ENCODE measurements at places on chromosomes 5 and 9.

DNA sequence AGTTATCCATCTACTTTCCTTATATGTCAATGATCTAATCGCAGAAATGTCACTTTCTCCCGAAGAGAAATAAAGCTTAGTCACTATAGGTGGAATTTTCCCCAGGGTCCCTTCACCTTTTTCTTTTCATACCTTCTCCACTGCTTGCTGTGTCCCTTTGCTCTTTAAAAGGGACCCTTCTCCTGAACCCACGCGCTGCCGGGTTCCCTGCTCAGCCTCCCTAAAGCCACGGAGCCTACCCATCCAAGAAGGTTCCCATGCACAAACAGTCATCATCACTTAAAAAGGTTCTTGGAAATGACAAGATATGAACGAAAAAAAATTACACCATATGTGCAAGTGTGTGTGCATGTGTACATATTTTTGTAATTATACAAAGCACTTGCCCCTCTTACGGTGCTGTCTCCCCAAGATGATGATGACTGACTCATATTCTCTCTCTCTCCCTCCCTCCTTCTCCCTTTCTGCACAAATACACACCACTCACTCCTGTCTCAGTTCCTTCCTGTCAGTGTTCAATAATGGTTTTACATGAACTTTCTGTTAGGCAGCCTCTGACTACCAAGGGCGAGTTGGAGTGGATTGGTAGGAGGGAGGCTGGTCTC, 1.5 kb upstream of the PTPRD start:
- no peak for DNase-seq

DNA sequence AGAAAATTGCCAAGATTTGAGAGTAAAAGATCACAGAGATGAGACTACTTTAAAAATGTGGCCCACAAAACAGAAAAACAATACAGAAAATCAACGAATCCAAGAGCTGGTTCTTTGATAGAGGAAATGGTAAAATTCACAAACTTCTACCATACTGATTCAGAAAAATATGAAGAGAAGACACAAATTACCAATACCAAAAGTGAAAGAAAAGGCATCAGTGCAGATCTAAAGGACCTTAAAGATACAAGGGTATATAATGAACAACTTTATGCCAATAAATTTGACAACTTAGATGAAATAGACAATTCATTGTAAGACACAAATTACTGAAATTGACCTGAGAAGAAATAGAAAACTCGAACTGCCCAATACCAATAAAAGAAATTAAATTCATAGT, 24.4 kb upstream of the SLC1A1 start:
- no peak for DNase-seq

DNA sequence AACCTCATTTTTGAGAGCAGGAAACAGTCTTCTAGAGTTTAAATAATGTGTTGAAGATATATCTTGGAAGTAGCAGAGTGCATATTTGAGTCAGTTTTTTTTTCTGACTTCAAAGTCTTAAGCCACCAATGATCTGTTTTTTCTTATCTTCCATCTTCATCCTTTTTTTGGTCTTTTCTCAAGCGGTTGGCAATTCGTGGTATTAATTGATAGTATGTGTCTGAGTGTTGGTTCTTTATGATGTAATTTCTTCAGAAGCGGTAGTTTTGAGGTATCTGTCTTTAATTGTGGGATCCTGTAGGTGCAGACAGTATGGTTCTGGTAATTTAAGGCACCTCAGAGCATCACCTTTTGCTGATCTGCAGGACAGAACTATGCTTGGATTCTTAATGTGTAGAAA, 3.9 kb downstream of the CSNK1G3 start:
- DNase-seq = no peak

- no peak for DNase-seq
These were observed 33.9 kb downstream of the OLFML2A start for GRCh38 chr9:124810663-124811355.

GRCh38 chr9:113999256-114000062, 78.6 kb downstream of the AMBP start:
- DNase-seq = no peak

GRCh38 chr5:7246287-7246686, 149.7 kb upstream of the ADCY2 start:
- DNase-seq = no peak

GRCh38 chr5:69032009-69032408, 61.8 kb upstream of the SLC30A5 start:
- DNase-seq = no peak

GRCh38 chr9:4111233-4112008, 188.4 kb downstream of the GLIS3 start:
- DNase-seq = no peak

- DNase-seq = no peak
These were observed 5.9 kb upstream of the TAL2 start for GRCh38 chr9:105656131-105656921.

- no peak for DNase-seq
These were observed 45.6 kb downstream of the SLC1A3 start for GRCh38 chr5:36651761-36652685.

DNA sequence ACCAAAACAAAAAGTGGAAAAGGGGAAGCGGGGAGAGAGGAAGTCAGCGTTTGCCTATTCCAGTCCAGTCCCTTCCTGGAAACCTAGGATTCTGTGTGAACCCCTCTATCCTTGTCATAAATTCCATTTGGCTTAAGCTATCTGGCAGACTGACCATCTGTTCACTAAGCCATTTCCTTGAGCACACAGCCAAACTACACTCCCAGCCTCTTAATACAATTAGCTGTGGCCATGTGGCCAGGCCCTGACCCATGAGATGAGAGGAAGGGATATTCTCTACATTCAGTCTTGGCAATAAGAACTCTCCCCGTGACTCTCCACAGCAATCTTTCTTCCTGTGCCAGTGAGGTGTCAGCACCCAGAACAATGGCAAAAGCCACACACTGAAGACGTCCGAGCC, 424.8 kb downstream of the TLE1 start:
- no peak for DNase-seq

DNA sequence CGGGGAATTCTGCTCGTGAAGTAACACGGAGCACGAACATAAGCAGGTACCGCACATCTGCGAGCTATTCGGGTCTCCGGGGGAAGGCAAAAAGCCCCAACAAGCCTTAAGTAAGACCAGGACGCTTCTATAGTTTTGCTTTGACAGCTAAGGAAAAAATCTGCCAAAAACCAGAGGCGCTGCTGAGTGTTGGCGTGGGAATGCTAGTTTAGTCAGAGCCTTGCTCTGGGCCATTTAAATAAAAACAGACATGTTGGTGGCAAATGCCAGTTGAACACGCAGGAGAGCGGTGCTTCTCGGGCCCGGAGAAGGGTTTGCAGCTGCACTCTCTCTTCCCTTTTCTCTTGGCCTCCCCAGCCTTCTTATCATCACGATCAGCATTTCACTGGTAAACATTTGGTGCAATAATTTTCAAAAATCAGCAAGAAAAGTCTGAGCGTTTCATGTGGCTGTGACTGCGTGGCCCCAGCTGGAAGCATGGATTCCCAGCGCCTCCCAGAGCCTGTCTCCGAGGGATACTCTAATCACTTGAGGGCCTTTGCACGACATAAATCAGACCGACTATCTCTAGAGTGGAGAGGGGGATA, 6.4 kb upstream of the NOTCH1 start:
- DNase-seq = no peak

- no peak for DNase-seq
These were observed 44.0 kb downstream of the GGTA1 start for GRCh38 chr9:121455527-121456239.

- no peak for DNase-seq
These were observed 65.7 kb downstream of the PCDH1 start for GRCh38 chr5:141812512-141812911.

GRCh38 chr9:29062446-29062845, 1489.2 kb upstream of the C9orf72 start:
- no peak for DNase-seq

DNA sequence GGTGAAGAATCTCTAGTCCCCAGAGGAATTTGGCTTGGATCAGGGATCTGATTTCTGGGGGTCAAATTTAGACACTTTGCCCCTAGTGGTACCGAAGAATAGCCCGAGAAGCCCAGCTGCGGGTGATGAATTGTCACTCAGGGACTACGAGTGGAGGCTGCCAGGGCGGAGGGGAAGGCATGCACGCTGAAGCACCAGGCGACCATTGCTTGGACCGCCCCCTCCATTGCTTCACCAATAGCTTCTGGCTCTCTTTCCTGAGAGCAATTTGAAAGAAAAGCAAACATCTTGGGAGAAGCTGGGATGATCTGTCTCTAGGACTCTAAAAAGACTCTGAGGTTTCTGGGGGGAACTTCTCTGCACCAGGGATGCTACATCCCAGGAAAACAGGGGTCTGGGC, 137.6 kb downstream of the CRB2 start:
- DNase-seq = no peak

GRCh38 chr5:132256086-132256782, 1.3 kb upstream of the PDLIM4 start:
- no peak for DNase-seq

GRCh38 chr5:13427827-13428557, 516.5 kb downstream of the DNAH5 start:
- DNase-seq = no peak

GRCh38 chr9:75866273-75866871, 24.1 kb upstream of the PCSK5 start:
- DNase-seq = no peak

GRCh38 chr9:33813712-33814641, 3.0 kb upstream of the UBE2R2 start:
- no peak for DNase-seq

- DNase-seq = no peak
These were observed 138.2 kb upstream of the MINAR2 start for GRCh38 chr5:129609710-129610109.

- no peak for DNase-seq
These were observed 75.9 kb upstream of the PRR16 start for GRCh38 chr5:120388016-120388781.

DNA sequence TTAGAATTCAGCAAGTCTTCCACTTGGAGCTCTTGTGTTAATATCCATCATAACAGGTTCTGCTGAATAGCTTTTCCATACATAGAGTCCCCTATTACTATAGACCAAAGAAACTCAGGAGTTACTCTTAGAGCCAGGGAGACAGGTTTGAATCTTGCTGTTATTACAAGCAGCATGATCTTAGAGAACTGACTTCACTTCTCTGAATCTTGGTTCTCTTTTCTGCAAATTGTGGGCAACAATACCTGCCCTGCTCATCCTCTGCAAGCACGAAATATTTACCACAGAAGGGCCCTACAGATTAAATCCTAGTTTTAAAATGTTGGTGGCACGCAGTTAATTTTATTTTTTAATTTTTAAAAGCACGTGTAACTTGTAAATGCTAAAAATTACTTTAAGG, 111.7 kb downstream of the TLR4 start:
- DNase-seq = no peak

GRCh38 chr5:91146905-91147600, 236.1 kb downstream of the ARRDC3 start:
- no peak for DNase-seq

DNA sequence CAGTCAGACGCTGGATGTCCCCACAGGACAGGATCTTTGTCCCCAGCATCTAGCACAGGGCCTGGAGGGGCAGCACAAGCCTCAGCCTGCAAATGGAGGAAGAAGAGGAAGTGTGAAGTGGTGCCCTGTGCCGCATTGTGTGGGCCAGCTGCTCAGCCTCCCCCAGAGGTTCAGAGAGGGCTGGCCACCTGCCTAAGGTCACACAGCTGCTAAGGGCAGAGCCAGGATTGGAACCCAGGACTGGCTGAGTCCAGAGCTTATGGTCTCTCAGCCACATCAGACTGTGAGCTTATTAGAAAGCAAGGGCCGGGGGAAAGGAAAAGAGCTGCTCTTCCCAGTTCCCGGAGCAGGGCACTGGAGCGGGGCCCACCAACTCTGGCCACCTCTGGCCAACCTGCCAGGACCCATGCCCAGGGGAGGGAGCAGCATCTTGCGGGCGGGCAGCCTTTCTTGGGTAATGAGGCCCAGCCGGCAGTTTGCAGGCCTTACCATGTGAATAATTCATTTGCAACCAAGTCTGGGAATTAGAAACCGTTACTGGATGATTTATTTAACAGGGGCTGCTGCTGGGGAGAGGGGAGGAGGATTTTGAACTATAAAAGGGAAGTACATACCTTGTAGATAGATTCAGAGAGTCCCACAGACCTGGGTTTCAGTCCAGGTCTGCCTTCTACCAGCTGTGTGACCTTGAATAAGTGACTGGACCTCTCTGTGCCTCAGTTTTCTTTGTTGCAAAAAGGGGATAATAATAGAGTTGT, 11.6 kb upstream of the CRB2 start:
- no peak for DNase-seq

DNA sequence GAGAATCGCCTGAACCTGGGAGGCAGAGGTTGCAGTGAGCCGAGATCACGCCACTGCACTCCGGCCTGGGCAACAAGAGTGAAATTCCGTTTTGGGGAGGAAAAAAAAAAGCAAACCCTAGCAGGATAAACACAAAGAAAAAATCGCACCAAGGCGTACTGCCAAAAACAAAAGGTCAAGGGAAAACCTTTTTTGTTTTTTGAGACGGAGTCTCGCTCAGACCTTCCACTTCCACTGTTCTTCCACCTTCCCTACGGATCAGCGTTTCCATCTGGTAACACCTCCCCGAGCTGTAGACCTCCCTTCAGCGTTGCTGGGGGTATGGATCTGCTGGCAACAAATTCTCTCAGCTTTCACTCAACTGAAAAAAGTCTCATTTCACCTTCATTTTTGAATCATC, 20.1 kb upstream of the FCN2 start:
- no peak for DNase-seq

DNA sequence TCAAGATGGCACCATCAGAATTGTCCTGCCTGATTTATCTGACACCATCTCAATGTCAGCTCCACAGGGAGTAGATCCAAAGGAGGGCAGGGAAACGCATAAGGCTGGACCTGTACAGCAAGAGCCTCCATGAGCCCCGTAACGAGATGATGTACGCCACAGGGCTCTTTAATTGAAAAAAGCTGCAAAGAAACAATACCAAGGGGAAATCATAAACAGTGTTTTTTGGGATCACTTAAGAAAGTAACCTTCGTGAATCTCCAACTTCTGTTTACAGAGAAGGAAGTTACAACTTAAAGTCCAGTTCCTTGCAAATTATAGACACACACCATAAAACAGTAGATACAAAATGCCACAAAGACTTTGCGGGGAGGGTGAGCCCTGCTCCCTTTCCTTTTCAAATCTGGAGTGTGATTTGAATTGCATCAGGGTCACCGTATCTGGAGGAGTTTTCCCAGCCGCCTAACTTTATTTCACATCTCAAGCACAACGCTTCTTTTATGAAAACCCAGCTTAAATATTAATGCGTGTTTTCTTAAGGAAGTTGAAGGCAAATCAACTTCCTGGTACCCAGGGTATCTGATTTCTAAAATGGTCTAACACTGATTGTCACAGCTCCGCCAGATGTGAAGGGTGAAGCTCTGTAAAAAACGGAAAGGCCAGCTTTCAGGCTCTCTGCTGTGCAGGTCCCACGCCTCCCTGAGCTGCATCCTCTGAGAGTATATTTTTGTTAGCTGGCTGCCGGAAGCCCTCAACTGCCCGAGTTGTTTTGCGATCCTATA, 88.9 kb downstream of the EBF1 start:
- DNase-seq = no peak

- no peak for DNase-seq
These were observed 50.7 kb downstream of the SLC44A1 start for GRCh38 chr9:105295201-105295550.
